Activated CD4-positive, alpha-beta T cell treated with anti-CD3 and anti-CD28 coated beads, Interleukin-2, amount 50 U/mL, for 4 hours (primary cell): ENCODE measurements at places on chromosomes 7 and 10.

DNA sequence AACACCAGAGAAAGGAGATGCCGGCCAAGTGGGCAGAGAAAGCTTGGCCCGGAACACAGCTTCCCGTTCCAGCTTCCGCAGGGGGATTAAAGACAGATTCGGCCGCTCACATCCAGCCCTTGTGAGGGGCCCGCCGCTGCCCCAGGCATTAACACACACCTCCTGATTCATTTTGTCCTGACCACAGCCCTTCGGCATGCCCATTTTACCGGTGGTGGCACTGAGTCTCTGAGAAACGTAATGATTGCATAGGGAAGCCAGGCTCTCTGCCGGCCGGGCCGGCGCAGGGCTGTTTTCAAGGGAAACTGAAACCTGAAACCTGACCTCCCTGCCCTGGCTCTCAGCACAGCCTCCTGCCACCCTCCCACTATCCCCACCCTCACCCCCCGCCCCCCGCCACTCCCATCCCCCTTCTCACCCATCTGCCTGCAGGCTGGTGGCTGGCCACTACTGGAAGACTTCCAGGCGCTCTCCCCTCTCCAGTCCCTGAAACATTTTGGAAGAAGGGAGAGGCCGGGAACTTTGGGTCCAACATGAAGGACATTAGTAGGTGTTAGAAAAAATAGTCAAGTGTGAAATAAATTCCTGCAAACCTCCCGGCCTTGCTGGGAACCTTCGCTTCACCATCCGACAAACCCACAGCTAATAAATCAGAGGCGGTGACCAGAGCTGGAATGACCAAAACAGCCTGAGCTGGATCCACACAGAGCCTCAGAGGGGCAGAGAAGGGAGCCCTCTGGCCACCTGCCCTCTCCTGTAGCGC is 83.5 kb upstream of the CUX1 start:
- DNase-seq: no peak

GRCh38 chr10:18690541-18690940 is 31.3 kb downstream of the ARL5B start:
- DNase-seq: no peak

DNA sequence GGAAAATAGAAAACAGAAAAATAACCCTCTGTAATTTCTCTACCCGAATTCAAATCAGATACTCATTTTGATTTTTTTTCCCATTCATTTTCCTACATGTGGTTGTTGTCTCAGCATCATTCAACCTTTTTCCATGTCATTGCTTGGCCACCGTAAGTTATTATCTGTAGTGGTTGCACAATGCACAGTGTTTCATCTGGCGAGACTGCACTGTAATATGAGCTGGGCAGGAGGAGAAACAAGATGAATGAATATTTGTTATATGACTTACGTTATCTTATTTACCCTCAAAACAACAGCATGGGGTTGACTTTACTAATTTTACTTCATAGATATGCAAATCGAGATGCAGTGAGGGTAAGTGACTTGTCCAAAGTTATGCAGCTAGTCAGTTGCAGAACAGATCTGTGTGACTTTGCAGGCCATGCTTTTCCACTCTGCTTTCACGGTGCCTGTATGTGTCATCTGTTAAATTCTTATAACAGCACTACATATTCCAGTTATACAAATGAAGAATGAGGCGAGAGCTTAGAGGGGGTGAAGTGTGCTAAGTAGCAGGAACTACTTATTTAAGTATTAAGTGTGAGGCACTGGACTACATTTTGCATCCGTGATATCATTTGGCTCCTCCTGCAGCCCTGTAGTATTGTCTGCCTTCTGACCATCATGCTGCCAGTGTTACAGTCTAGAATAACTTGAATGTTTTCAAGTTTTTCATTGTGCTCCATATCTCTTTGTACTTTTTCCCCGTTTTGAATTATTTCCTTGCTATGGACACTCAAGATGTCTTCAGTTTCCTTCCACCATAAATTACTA is 56.7 kb downstream of the ZMYND11 start:
- DNase-seq: no peak

DNA sequence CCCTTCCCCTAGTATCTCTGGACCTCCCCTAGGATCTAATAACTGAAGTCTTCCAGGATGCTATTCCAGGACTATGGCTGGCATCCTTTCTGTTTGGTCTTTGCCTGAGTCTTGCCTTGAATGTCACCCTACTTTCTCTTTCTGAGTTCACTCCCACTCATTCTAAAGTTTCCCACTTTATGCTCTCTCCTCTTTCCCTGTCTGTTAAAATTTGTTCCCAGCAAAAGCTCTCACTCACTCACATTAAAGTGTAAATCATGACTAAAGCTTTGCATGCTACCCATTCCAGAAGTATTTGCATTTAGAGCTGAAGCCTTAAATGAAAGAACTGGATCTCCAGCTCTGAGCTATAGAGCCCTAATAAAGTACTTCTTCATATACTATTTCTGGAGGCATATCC is 42.1 kb upstream of the RAPGEF5 start:
- no peak for DNase-seq

DNA sequence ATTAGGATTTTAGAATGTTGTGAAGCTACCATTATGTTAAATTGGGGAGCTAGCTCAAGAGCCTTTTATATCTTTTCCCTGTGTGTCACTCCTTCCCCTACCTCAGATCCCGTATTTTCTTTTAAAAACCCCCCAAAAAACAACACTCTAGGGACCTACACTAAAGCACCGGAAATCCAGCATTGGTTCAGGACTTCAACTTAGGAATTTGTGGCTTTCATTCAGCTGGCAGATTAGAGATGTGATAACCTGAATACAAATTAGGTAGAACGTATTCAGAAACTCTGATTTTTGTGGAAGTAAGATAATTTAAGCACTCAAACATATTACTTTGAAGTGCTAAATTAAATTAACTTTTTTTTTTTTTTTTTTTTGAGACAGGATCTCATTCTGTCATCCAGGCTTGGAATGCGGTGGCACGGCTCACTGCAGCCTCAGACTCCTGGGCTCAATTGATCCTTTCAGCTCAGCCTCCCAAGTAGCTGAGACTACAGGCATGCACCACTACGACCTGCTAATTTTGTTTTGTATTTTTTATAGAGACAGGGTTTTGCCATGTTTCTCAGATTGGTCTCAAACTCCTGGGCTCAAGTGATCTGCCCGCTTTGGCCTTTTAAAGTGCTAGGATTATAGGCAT is 6.8 kb downstream of the TBC1D12 start:
- DNase-seq: no peak

DNA sequence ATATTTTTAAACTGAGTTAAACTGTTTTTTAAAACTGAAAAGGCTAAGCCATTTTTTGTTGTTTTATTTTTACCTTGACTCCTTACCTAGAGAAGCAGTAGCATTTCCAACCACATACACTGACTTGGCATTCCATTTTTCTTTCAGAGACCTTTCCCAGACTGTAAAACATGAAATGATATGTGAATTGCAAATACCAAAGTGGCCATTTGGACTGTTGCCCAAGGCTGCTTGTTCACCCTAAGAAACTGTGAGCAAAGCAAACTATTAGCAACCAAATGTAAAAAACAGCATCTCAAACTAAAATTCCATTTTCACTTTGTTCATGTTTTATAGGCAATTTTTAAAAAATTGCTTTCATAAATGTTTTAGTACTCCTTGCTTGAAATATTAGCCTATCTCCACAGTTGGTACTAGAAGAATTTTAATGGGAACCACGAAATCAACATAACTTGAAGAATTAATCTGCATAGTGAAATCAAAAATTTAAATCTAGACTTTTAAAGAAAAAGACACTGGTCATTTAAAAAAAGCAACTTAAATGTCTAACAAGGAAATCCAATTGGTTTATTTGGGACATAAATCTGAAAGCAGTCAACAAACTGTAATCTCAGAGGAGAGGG is 10.8 kb downstream of the UROS start:
- DNase-seq: no peak
